Endothelial cell of umbilical vein (primary cell): ENCODE measurements at places on chromosomes 1 and 21. TPM values are rescaled to one million over a fixed set of nuclear protein-coding genes. Genes with fewer than 3 reads are reported as not detected.

DNA sequence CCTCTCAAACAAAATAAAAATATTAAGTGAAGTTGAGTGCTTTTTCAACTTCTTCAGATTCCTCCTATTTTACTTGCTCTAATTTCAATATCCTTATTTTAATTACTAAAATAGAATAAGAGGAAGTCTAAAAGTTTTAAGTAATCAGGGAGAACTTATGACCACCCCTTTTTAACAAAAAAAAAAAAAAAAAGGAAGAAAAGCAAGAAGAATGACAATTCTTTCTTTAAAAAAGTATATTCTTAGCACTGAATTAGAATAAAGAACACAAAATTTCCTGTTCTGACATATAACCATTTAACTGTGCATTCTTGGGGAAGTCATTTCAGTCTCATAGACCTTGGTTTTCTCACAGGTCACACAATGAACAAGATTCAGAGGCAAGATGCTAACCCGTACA is 46.8 kb downstream of the SAMSN1 start:
- H3K27ac ChIP-seq, result no peak overlapping the region
- no peaks in the 10 kb centered on the region for H3K27me3 ChIP-seq
- no peaks in the 10 kb centered on the region for H3K4me1 ChIP-seq
- DNase-seq, result no peak

GRCh38 chr1:92921031-92922023 is 39.9 kb downstream of the DIPK1A start:
- H3K27me3 ChIP-seq, result peaks cover 12% of the 10 kb centered on the region
- no peaks in the 10 kb centered on the region for H3K4me1 ChIP-seq
- H3K36me3 ChIP-seq, result no peaks in the 10 kb centered on the region
- no peak for DNase-seq
- H3K4me3 ChIP-seq, result no peak overlapping the region

DNA sequence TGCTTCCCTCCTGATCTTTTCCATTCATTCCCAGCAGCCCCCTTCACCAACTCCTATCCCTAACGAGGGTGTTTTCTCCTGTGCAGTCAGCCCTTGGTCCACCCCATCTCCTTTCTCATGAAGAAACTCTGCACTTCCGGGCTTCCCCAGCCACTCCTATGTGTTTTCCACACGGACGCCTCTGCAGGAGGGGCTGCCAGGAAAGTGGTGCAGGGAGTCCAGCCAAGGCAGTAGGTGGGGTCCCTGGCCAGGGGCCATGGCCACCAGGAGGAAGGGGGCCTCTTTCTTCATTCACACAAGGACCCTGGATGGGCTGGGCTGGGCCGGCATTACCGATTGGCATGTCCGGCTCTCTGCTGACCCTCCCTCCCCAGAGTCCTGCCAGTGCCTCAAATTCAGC is 72.8 kb upstream of the EFHD2 start:
- H3K4me1 ChIP-seq, result peaks cover 37% of the 10 kb centered on the region
- no peaks in the 10 kb centered on the region for H3K36me3 ChIP-seq
- DNase-seq, result no peak
- no peaks in the 10 kb centered on the region for H3K27me3 ChIP-seq
- peak overlapping the region; percentile 89 for H3K27ac ChIP-seq

GRCh38 chr1:12293416-12293815 is 63.6 kb downstream of the VPS13D start:
- H3K27me3 ChIP-seq, result no peaks in the 10 kb centered on the region
- DNase-seq, result no peak
- peaks cover 14% of the 10 kb centered on the region for H3K4me1 ChIP-seq
- H3K27ac ChIP-seq, result no peak overlapping the region
- H3K4me3 ChIP-seq, result no peak overlapping the region

DNA sequence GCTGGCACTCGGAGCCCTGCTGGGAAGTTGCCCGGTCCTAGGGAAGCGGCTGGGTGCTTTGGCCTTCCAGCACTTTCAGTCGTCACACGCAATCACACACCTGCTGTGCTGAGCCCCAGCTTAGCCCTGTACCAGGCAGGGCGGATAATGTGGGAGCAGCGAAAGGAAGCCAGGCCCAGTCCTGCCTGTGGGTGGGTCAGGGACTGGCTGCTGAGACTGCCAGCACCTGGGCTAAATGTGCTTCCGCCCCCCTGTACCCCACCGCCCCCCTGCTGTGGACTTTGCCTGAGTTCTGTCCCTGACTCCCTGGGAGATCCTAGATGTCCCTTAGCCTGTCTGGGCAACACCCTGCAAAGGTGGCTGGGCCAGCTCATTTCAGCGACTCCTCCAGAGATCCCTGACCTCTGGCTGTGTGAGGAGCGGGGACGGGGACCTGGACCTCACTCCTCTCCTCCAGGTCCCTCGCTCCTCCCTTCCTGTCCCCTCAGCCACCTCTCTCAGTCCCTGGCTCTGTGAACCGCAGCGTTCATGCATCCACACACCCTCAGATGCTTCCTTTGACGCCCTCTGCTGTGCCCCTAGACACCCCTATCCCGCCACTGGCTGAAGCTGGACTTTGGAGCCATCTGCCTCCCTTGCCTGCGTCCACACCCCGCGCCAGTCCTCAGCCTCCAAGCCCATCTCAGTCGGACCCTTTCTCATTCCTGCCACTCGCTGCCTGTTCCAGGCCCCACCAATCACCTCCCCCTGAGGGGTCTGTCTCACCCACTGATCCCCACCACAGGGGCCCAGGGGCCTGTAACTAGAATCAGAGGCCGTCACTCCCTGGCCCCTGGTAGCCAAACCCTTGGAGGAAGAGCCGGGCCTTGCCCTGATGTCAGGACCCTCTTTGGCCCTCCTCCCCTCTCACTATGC is 1.4 kb downstream of the MMEL1 start:
- no peak overlapping the region for H3K4me3 ChIP-seq
- H3K27ac ChIP-seq, result no peak overlapping the region
- DNase-seq, result no peak
- no peaks in the 10 kb centered on the region for H3K36me3 ChIP-seq
- H3K27me3 ChIP-seq, result peaks cover 12% of the 10 kb centered on the region

DNA sequence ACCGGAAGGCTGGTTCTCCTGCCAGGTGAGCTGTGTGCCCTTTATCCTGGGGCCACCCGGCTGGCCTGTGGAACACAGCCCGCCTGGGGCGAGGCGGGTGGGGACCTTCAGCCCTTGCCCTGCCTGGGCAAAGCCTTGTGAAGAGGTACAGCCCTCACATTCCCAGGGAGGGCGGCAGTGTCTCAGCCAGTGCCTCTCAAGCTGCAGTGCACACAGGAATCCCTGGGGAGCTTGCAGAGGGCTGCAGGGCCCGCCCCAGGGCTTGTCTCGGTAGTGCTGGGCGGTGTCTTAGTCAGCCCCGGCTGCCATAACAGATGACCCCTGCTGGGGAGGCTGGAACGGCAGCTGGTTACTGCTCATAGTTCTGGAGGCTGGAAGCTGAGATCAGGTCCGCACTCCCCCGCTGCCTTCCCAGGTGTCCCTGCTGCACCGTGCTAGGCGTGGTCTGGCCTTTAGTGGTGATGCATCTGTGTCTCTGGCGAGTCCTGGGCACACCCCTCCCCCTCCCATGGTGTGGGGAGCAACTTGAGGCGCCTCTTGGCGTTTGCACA is 12.6 kb downstream of the DFFB start:
- H3K4me3 ChIP-seq, result no peak overlapping the region
- H3K36me3 ChIP-seq, result peaks cover 10% of the 10 kb centered on the region
- H3K27me3 ChIP-seq, result no peaks in the 10 kb centered on the region

DNA sequence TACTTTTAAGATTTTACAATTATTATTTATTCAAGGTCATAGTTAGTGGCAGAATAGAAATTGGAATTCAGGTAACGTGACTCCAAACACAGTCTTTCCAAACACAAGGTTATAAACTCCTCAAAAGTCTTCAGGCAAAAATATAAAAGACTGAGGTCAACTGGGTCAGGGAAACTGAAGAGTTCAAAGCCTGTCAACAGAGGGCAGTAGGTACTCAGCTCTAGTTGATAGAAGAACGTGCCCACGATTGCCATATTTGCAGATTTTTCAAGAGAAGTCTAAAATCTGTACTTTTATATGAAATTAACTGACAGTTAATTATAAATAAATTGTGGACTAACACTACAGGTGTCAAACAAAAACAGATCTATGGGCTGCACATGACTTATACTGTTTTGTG is 135.0 kb downstream of the LHX4 start:
- no peak overlapping the region for H3K27ac ChIP-seq
- no peak overlapping the region for H3K4me3 ChIP-seq

- peaks cover 20% of the 10 kb centered on the region for H3K27me3 ChIP-seq
- H3K4me3 ChIP-seq, result no peak overlapping the region
- H3K4me1 ChIP-seq, result no peaks in the 10 kb centered on the region
- no peak overlapping the region for H3K27ac ChIP-seq
- DNase-seq, result no peak
Observed at GRCh38 chr21:34743831-34744230, 75.0 kb downstream of the CLIC6 start.

C8B gene
- not detected in 2 replicates for total RNA-seq

PAQR6 gene
- 1.6 and 2.2 TPM in 2 replicates for total RNA-seq

UBAP2L gene
- total RNA-seq, result 229 and 235 TPM in 2 replicates
